ENCODE measurements at places on chromosomes 16 and 17.

- no peak for DNase-seq
These were observed 80.0 kb downstream of the METRNL start for GRCh38 chr17:83159204-83160049.

- DNase-seq: no peak
These were observed 1.2 kb upstream of the STARD3 start for GRCh38 chr17:39635614-39636176.

DNA sequence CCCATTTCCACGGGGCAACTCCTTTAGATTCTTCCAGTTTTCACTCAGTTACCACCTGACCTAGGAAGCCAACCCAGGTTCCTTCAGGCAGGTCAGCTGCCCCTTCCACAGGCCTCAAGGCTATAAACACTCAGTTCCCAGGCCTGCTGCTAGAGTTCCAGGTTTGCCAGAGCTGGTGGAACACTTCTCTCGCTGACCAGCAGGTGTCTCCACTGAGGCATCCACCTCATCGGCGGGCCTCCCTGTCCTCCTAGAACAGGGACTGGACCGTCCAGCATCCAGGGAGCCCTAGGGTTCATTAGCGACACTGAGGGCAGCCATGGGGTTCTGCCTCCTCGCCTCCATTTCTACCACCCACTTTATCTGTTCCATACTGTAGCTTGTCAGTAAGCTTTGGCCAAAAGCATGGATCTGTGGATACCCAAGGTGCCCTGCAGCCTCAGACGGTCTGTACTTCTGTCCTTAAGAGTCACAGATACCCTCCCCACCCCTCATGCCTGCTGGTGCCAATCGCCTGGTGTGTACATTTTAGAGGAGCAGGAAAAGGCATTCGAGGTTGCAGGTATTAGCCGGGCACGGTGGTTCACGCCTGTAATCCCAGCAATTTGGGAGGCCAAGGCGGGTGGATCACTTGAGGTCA, 29.0 kb downstream of the PIMREG start:
- peak; percentile 57 for DNase-seq

DNA sequence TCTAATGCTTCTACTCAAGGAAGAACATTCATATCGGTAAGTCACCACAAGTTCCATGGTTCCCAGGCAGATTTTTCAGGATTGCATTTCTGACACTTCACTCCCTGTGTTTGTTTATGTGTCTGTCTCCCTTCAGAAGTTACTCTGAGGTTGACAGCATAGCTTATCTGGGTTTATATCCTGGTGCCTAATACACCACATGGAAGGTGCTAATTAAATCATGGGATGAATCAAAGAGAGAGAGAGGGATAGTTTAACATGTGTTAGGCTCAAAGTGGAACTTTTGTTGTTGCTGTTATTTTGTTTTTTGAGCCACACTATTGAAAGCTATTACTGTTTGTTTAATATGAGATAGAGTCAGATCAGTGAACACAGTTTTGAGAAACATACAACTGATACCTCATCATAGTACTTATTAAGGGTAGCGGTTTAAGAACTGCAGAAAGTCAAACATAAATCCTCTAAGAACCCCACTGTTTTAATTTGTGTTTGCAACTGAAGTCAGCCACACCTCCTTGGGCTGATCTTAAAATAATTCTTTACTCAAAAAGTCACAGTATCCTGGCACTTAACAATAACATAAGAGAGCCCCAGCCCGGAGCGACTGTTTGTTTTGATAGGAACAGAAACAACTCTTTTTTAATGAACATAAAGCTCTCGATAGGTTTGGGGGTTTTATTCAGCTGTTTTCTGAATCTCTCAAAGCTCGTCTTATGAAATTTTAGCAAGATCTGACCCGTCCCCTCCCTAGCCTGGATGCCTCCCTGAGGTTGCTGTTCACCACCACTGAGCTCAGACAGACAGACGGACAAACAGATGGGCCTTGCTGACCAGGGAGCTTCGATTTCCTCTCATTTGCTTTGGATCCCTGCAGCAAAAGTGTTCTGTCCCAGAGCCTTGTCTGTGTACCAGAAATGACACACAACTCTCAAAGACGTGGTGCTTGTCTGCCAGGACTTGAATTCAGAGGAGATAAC, 98.3 kb upstream of the MYOCD start:
- no peak for DNase-seq

- peak; percentile 91 for DNase-seq
These were observed 238.7 kb upstream of the CIBAR2 start for GRCh38 chr16:85350973-85351372.

- no peak for DNase-seq
These were observed 168.1 kb downstream of the XYLT1 start for GRCh38 chr16:17302620-17303019.

GRCh38 chr17:59160157-59161025, 4.8 kb downstream of the PRR11 start:
- DNase-seq: no peak

- DNase-seq: no peak
These were observed 142.9 kb downstream of the CDK5R1 start for GRCh38 chr17:32629563-32630190.

GRCh38 chr16:89700649-89701424, 668 bp downstream of the SPATA2L start:
- DNase-seq: peak; percentile 62

DNA sequence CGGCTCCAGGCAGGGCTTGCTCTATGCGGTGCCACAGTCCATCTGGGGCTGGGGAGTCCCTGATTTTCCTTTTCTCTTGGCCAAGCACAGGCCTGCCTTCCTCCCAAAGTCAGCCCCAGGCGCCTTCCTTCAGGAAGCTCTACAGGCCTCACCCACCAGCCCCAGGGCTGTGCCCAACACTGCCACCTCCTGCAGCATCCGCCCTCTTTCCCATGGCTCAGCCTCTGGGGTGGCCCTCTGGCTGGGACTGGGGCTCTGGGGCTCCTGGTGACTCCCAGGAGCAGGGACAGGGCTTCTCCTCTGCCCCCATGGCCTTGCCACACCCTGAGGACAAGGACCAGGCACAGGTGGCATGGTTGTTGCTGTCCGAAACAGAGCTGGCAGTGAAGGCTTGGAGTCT, 817 bp downstream of the ITGB4 start:
- DNase-seq: no peak

DNA sequence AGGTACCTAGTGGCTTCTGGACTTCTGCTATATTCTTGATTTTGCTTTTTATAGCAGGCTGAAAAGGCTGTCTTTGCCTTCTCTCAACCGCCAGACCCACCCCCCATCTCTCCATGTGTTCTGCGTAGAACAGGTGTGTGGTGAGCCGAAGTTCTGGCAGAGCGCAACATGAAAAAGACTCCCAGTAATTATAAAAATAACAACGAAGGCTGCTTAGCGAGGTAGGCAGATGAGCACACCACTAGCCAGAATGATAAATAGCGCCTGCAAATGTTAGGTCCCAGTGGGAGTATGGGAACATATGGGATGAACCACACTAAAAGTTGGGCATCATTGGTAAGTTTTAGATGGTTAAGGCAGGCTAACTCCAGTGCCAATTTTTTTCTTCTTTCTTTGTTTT, 14.0 kb upstream of the RBFOX1 start:
- no peak for DNase-seq

DNA sequence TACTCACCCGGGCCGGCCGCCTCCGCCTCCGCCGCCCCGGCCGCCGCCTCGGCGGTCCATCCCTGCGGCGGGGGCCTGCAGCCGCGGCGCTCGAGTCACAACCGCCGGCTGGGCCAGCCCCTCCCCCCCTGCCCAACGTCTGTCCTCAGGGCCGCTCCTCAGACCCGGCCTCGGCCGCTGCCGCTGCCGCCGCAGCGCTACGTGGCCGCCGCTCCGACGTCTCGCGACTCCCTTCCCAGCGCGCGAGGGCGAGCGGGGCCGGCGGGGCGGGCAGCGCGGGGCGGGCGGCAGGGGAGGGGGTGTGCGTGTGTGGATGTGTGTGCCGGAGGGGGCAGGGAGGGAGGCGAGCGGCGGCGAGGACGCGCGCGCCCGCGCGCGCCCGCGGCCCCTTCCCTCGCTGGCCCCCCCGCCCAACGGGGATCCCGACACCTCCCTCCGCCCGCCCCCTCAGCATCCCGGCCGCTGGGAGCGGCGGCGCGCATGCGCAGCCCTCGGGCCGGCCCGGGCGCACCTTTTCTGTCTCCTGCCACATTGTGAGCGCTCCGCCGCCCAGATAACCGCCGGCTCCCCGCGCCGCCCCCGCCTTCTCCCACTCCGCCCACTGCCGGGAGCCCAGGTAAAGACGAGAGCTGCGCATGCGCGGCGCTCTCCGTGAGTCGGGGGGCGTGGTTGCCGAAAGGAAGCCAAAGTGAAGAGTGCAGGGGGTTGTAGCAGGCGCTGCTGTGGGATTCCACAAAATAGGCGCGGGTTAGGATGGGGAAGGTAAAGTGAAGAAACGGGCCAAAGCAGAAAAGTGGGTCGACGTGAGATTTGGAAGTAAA, at the start of gene ZNF652:
TSS of gene ZNF652 (minus strand) at position 349 of the 821 bp plus-strand sequence. CDS start 44,525 bp downstream, outside the sequence.
- peak; percentile 97 for DNase-seq

GRCh38 chr17:65677932-65678331, 116.5 kb upstream of the AXIN2 start:
- no peak for DNase-seq

DNA sequence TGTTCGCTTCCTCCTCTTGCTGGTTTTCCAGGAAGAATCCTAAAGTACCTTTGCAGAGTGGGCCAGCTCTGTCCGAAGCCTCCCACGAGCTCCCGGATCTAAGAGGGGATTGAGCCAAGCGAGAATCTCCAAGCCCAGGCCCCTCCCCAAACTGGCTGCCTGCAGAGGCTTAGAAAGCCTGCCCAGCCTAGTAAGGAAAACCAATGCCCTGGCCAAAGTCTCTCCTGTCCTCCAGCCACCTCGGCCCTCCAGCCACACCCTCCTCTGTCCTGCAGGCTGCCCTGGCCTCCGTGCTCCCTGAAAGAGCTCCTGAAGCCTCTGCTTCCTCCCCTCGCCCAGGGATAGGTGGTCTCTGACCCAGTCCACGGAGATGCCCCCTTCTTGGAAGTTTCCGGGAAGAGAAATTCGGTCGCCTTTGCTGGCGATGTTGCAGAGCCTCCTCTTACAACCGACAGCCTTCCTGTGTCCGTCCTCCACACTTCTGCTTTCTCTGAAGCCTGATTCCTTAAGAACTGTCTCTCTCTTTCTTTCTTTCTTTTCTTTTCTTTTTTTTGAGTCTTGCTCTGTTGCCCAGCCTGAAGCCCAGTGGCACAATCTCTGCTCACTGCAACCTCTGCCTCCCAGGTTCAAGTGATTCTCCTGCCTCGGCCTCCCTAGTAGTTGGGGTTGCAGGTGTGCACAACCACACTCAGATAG, 54.9 kb upstream of the TOB1 start:
- DNase-seq: no peak

DNA sequence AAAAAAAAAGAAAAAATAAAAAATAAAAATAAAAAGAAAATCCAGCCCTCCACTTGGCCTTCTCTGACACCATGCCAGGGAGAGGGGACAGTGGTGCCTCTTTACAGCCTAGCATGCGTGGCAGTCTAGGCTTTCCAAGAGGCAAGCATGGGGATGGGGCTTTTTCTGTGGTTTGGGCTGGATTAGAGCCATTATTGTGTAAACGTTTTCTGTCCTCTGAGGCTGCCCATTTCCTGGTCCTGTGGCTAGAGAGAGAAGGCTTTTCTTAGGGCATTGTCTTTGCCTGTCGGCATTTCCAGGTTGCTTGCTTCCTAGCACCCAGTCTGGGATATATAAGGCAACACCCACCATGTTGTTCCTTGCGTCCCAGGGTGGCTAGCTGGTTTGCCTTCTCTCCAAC, 2.7 kb upstream of the DHRS7B start:
- DNase-seq: no peak

DNA sequence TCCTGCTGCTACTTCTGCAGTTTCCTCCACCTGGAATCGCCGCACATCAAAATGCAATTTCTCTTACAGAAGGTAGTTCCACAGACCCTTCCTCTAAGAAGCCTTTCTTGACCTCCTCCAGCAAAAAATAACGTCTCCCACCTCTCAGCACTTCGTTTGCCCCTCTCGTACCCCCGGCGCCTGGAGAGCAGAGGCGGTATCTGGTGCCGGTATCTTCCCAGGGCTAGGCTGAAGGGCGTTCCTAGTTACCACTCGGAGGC, 482 bp downstream of the DCTPP1 start:
- no peak for DNase-seq

DNA sequence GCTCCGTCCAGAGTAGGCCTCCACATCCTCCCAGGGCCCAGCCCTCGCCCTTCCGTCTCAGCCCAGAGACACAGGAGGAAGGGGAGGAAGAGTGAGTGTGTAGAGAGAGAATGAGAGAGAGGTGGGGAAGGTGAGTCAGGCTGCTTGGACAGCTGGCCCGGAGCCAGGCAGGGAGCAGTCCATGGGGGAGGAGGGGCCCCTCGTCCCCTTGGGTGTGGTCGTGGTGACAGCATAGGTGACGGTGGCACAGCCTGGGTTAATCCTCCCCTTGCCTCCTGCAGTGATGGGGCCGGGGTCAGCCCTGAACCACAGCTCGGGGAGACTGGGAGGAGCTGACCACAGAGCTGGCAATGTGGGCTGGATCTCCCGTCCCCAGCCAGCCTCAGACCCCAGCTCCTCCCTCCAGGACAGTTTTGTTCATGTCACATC, 36.5 kb downstream of the FA2H start:
- peak; percentile 95 for DNase-seq

GRCh38 chr17:76048711-76049110, 21.6 kb upstream of the EVPL start:
- peak; percentile 61 for DNase-seq

DNA sequence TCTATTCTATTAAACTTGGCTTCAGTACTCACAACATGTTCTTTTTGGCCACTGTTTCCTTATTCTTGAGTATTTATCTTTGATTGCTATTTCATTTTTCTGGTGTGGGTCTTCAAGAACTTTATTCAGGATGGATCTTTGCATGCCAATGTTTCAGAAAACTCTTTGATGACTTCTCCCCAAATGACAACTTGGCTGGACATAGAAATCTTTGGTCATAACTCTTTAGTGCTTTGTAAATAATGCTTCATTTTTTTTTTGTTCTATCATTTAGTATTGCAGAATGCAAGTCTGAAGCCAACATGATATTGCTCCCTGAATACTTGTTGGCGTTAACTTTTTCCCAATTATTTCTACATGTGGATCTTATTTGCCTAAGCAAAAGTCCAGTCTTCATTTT, 103.6 kb upstream of the HS3ST2 start:
- no peak for DNase-seq

DNA sequence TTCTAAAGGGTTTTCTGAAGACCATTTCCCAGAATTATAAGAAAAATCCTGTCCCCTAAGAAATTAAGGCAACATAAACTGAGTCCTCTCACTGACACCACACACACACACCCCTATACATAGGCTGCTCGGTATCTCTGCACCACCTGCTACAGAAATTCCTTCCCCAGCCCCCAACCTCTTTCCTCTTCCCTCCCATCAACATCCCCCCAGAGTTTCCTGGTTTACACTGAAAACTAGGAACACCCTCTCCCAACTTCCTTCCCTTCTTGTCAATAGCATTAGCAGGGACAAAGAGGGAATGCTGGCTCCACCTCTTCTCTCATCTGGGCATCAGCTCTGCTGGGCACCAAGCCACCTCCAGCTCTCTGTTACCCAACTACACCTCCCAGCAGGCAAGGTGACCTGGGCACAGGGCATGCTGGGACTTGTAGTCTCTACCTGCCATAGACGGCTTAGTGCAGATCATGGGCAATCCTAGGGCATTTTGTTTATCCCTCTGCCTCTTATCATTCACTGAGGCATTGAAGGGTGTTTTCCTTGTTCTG, 15.7 kb downstream of the CAVIN1 start:
- peak; percentile 70 for DNase-seq

All from Caki2 (cell line).